ENCODE measurements at places on chromosomes 13 and 19.

GRCh38 chr13:25059166-25059565 lies 36.8 kb upstream of the PABPC3 start:
- DNase-seq: no peak

DNA sequence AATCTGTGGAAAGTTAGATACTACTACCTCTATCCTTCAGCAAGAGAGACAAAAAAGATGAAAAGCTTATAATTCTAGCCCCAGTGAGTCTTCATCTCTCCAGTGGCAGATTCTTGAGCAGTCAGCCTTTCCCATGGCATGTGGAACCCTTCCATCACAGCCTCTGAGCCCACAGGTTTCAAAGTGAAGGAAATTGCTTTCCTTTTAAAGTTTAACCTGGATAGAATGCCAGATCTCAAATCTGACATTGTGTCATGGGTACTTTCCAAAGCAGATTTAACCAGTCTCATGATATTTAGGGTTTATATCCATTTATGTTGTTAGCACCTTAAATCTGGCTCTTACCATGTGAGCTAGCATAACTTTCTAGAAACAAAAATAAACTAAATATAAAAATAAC lies 39.3 kb downstream of the POLR1D start:
- DNase-seq: no peak

GRCh38 chr13:110324026-110324749 lies 17.1 kb downstream of the COL4A2 start:
- no peak for DNase-seq

DNA sequence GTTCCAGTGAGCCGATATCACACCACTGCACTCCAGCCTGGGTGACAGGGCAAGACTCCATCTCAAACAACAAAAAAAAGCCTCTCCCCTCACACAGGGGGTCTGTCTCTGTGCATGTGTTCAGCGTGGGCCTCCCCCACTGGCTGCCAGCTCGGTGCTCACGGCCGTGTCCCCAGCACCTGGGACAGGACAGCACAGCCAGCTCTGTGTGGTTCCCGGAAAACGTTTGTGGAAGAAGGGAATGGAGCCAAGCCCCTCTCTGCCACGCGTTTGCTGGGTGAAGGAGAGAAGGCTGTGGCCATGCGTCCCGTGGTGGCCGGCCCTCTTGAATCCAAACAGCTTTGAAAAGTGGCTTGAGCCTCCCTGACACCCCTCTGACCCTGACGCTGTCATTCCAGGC lies 32.3 kb downstream of the DPF1 start:
- DNase-seq: no peak

DNA sequence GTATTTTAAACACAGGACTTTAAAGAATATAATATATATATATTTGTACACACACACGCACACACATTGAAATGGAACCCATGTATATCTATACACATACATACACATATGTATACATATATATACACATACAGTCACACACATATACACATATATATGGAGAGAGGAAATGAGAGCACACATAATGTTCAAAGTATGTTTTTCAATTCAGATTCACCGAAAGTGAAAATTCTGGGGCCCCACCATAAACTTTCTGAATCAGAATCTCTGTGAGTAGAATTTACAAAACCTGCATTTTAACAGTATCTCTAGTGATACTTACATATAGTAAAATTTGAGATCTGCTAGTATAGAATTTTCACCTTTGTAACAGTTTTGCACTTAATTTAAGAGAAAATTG lies 60.4 kb upstream of the OBI1 start:
- DNase-seq: no peak

- no peak for DNase-seq
Observed at GRCh38 chr13:94296471-94296870, 183.0 kb downstream of the DCT start.

DNA sequence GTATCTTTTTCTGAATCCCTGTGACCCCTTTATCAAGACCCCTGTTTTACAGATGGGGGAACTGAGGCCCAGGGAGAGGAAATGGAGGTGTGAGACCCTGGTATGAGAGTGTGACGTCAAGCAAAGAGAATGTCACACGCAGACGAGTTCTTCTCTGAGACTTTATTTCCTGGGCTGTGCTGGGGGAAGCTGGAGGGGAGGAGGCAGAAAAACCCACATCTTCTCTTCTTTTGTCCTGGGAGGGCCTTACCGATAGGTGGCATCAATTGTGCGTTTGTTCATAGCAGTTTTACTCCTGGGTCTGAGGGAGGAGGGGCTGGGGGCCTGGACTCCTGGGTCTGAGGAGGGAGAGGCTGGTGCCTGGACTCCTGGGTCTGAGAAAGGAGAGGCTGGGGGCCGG lies 4.9 kb upstream of the KLK15 start:
- peak; percentile 84 for DNase-seq

DNA sequence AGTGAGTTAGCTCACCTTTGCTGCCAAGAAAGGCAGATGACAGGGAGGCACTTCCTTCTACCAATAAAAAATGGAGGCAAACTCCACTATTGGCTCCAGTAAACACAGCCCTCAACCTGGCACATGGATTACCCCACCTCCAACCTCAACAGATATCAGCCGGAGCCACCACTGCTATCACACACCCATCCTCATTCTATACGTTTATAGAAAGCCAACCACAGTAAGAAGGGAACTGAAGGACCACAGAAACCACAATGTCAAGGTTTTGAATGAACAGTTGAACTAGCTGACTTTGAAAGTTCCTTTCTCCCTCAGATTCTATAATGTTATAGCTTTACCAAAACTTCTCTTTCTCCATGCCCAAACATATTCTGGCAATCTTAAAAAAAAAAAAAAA lies 526.2 kb downstream of the UQCRFS1 start:
- no peak for DNase-seq
